Right renal cortex interstitium (tissue), 3 donors: ENCODE measurements at places on chromosomes 7 and 10. TPM values are rescaled to one million over a fixed set of nuclear protein-coding genes. Genes with fewer than 3 reads are reported as not detected.

CYP3A7 gene
- 1.1 TPM for polyA plus RNA-seq

VIPR2 gene
- polyA plus RNA-seq = 2.5 TPM

NKX2-3 gene
- polyA plus RNA-seq = not detected

GRCh38 chr10:65894961-65895360, 1030.9 kb upstream of the LRRTM3 start:
- no peak for DNase-seq

- DNase-seq = no peak
Observed at GRCh38 chr7:51103718-51104117, 212.9 kb downstream of the COBL start.

- no peak for DNase-seq
Observed at GRCh38 chr10:132247943-132248342, 59.8 kb downstream of the STK32C start.

DNA sequence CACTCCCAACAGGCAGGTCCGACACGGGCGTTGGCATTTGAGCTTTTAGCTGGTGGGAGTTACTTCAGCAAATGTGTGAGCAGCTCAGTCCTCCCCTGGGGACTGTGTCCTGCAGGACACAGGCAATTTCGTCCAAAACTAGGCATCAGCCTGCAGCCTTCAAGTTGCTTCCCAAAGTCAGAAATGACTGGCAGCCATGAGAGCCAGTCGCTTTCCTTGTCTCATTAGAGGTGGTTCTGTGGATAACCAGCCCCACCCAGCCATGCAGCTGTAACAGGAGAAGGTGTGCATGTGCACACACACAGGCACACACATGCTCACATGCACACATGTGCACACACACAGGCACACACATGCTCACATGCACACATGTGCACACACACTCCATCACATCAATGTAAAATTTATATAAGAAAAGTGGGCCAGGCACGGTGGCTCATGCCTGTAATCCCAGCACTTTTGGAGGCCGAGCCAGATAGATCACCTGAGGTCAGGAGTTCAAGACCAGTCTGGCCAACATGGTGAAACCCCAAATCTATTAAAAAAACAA, 138.8 kb upstream of the TCERG1L start:
- no peak for DNase-seq

GRCh38 chr10:44759122-44759521, 152.0 kb upstream of the TMEM72 start:
- no peak for DNase-seq

GRCh38 chr10:52031771-52032170, 282.3 kb upstream of the DKK1 start:
- no peak for DNase-seq

DNA sequence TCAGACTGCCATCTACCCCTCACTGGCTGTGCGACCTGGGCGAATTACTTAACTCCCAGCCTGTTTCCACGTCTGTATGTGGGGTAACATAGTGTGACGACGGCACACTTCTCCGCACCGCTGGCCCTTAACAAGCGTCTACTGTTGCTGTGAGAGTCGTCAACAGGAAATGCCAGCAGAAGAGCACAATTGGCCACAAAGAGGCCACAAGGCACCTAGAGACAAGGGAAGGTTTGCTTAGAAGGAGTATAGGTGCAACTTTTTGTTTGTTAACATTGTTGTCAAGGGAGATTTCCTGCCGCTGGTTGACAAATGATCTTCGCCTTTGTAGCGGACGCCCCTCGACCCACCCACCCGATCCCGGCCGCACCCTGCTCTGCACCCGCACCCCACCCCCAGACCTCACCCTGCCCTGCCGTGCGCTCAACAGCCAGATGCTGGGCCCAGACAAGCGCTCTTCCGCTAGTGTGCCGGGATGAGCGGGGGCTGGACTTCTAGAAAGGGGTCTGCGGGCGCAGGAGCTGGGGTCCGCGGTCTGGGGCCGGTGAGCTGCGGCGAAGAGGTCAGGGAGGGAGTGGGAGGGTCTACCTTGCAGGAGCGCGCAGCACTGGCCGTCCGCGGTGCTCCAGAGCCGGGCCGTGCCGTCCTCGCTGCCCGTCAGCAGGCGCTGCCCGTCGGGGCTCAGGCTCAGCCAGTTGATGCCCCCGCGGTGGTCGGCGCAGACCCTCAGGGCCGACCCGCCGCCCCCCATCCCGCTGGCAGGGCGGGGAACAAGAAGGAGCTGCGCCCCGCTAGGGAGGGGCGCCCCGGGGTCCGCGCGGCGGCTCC, 785 bp downstream of the WDR86 start:
- no peak for DNase-seq

DNA sequence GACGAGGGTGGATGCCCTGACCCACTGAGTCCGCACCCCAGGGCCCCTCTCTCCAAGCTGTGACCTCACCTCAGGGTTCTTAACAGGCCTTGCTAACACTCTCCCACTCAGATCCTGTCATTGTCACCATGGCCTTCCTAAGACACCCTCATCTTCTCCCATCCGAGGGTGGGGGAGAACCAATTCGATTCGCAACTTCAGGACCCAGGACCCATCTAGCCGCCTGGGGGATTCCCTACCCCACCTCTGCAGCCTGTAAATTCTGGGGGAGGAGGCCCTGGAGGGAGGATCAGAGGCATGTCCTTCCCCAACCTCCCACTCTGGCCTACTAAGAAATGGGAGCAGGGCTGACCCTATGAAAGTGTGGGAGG, 17.4 kb downstream of the TRIM8 start:
- DNase-seq = no peak

DNA sequence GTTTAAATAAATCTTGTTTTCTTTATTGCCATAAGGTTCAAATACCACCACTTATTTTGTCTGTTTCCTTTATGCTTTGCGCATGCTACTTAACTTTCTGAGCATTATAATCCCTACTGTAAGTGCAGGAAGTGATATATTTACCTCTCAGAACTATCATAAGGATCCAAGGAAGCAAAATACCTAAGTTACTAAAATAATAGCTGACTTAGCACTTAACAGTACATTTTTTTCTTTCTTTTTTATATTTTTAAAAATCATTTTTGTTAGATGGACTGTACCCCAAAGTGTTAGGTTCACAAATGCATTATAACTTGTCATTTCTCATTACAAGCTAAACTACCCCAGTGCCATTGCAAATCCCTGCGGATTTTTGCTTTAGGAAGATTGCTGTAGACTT, 663.8 kb downstream of the SUGCT start:
- DNase-seq = no peak

- DNase-seq = no peak
Observed at GRCh38 chr10:13400196-13400965, 52.3 kb upstream of the SEPHS1 start.

DNA sequence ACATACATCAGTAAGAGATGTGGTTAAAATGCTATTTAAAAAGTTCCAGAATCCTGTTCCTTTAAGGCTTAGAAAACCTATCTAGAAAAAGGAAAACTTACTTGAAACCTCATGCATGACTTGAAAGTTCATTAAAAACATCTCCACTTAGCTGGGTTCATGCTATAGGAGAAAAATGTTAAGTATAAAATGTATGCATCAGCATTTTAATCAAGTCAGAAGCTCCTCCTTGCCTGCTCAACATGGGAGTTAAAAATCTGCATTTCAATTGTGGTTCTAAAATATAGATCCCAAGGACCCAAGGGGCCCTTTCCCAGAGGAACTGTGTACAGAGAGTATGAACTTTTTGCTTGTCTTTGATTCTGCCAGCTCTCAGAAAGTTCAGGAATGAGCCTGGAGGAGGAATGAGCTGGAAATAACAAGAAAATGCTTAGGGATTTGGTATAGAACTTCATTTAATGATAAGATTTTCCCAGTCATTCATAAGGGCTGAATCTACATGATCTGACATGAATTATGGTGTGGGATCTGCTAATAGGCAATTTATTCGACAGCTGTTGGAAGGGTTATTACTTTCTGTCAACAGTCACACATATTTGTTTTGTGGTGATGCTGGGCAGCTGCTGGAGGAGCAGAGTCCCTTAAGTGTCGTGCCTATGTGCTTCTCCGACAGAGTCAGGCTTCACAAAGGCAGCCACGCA, 85.6 kb upstream of the MTPN start:
- no peak for DNase-seq
